Left lung (tissue), 14 donors: ENCODE measurements at places on chromosomes 16 and 17.
A peak's percentile ranks its signal among the peaks of the same experiment; 100 is the strongest.

GRCh38 chr16:86342161-86342834, 168.0 kb upstream of the FOXF1 start:
- no peak for DNase-seq

DNA sequence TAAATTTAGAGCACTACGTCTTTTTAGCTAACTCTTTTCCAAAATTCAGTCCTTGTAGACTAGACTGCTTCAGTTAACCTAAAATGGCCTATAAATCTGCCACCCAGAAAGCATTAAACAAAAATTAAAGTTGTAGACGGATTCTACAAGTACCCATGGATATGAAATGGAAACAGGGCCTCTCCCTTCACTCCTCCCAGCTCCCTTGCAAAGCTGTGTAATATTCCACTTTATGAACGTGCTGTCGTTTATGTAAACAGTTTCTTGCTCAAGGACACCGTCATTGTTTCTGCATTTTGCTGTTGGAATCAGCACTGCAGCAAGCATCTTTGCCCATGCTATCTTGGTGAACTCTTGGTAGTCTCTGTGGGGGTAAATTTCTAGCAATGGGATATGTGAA, 5.1 kb downstream of the MED9 start:
- DNase-seq, result no peak

DNA sequence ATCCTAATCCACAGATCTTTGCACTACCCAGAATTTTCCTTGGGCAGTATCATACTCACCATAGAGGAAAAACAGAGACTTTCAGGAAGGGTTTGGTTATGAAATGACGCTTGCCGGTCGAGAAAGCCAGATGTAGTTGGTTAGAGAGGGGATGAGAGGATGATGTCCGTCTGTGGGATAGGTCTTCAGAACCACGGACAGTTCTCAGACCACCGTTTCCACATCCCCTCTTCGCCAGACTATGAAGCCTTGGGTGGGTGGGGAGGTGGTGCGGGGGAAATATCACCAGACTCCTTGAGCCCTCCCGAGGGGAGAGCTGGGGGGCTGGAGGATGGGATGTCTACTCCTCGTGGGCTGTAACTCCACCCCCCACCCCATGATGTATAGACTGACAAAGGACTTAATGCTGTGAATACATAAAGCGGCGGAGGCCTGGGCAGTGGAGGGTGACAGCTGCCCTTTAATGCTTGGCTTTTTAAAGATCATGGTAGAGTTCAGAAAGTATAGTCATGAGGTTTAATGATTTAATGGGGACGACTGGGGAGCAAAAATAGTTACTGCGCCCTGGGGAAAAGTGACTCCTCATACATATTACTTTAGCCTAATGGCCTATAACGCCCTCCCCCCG, 96.6 kb downstream of the MRM1 start:
- no peak for DNase-seq

- no peak for DNase-seq
Measured at GRCh38 chr17:77853191-77853977, 105.1 kb upstream of the TNRC6C start.

DNA sequence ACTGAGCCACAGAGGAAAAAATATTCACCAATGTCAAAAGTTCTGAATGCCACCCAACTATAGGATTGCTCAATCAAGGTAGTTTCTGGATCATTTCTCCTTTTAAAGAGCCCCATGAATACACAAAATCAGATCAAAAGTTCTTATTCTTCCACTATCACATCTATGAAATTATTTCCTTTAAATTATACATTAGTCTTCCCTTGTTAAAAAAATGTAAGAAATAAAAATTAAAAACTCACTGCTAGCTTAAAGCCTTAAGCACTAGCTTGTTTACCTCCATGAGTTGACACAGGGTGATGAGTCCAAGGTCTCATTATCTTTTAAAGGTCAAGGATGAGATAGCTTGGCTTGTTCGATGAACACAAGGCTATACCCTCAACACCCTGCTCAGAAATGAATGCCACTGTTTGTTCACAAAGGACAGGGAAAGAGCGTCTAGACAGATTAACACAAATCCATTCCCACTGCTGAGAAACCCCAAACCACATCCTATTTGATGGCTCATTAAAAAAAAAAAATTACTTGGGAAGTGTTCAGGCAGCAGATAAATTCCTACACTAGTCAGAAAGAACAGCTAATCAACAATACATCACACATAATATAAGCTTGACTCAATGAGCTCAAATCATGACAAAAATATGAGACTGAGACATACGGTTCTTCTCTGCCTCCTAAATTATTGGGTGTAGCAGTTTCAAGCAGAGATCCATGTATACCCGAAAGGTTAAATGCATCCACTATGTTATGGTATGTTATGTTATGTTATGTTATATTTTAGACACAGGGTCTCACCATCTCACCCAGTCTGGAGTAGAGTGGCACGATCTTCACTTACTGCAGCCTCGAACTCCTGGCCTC, 118.9 kb downstream of the PARN start:
- DNase-seq, result no peak

DNA sequence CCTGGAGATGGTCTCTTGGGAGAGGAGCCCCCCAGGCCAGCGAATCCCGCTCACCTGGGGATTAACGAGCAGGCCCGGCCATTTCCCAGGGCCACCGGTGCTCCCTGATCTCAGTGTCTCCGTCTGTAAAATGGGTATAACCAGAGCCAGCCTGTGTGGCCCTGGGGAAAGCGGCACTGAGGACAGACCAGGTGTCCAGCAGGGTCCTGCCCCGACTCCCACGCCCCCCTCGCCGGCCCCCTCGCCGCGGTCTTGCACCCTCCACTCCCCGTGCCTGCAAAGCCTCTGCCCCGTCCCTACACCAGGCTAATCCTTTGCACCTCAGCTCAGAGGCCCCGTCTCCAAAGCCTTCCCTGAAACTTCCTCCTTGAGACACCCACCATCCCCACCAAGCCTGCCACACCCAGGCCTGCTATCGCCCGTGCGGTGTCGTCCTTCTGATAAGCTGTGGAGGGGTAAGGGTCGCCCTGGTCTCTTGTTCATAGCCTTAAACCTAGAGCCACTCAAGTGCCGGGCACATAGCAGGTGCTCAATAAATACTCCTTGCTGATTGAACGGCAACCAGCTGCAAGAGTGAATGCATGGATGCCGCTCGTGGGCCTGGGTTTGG, 259.1 kb downstream of the C16orf95 start:
- no peak for DNase-seq

DNA sequence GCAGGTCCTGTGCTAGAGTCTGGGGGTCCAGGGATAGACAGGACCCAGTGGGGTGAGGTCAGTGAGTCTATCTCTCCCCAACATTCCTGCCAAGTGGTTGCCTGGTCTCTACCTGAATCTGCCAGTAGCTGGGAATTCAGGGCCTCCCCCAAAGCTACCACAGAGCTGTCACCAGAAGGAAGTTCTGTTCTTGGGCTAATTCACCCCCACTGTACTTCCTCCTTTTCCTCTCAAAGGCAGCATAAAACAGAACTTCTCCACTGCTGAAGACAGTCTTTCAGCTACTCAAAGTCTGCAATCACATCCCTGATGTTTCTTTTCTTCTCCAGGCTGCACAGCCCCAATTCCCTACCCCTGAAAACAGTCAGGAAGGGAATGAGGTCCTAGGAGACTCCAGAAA, 8.7 kb downstream of the CAMTA2 start:
- DNase-seq, result no peak

DNA sequence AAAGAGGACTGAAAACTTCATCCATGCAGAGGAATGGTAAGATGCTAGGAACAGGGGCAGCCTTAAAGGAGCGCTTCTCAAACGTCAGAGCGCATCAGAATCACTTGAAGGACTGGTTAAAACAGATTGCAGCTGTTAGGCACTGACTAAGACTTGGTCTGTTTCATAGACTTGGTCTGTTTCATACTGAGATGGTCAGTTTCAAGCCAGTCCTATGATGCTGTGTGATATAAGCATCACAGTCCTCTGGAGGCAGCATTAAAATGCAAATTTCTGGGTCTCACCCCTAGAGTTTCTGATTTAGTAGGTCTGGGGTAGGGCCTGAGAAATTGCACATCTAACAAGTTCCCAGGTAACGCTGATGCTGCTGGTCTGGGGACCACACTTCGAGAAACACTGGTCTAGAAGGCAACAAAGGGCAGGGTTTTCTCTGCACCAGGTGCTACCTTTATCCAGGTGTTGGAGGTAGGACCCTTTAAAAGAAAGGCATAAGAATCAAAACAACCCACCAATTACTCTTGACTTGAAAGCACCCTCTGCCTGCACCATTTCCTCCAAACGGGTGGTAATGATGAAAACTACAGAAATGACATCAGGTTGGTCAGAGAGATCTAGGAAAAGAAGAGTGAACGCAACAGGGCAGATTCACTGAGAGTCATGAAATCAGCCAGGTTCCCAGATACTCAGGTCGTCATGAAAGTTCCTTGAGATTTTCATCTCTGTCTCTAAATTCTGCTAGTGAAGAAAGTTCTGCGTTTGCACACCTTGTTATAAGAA, 95.0 kb upstream of the RCVRN start:
- DNase-seq, result peak; percentile 33

DNA sequence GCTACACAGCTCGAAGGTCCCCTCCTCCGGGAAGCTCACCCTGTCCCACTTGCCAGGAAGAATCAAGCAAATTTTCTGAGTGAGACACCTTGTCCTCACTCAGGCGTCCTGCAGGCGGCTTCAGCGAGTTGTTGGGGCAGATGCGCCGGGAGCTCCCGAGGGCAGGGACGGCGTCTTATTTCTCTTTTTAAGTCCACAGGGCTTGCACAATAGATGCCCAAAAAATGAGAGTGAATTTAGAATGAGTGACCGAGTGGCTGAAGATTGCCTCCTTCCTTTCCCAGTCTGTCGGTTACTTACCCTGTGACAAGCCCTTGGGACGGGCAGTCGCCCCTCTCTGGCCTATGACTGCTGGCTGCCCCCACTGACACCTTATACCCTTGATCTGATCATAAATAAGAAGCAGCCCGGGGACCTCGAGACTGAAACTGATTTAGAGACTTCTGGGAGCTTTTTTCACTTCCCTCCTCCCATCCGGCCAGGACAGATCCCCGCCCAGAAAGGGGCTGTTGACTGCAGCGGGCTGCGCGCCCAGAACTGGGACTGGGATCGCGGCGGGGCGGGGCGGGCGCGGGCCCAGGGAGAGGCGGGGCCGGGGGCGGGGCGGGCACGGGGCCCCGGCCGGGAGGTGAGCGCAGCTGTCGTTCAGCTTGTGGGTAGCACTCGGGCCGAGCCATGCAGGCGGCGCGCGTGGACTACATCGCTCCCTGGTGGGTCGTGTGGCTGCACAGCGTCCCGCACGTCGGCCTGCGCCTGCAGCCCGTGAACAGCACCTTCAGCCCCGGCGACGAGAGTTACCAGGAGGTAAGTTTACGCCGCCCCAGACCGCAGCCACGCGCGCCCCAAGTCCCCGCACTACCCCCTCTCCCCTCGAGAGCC, at the start of gene TTYH2:
Gene TTYH2 (plus strand): TSS at position 659 of the 879 bp plus-strand sequence. CDS start 17 bp downstream, at position 676.
- DNase-seq, result peak; percentile 93

- no peak for DNase-seq
Measured at GRCh38 chr17:14756479-14756878, 455.6 kb downstream of the HS3ST3B1 start.

DNA sequence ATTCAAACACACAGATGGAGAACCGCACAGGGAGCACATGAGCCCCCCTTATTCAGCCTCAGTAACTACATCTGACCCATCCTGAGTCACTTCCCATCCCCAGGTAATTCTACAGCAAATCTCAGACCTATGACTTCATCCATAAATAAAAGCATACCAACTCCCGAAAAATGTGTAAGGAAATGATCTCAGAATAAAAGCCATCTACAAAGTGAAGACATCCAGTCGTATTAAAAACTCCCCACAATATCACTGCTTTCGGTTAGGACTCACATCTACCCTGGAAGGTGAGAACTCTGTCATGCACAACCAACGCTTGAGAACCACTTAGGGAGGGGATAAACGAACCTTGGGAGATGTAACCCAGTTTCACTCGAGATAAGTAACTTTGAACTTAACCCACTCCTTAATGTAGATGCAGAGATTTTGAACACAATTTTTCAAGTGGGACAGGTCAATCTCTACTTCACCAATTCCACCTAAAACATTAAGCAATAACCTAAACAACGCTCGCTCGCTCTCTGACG, 1.3 kb downstream of the USP36 start:
- no peak for DNase-seq

GRCh38 chr17:32152130-32152529, 9.8 kb downstream of the RHOT1 start:
- DNase-seq, result no peak

- no peak for DNase-seq
Measured at GRCh38 chr17:68458260-68459036, 1.2 kb upstream of the WIPI1 start.

DNA sequence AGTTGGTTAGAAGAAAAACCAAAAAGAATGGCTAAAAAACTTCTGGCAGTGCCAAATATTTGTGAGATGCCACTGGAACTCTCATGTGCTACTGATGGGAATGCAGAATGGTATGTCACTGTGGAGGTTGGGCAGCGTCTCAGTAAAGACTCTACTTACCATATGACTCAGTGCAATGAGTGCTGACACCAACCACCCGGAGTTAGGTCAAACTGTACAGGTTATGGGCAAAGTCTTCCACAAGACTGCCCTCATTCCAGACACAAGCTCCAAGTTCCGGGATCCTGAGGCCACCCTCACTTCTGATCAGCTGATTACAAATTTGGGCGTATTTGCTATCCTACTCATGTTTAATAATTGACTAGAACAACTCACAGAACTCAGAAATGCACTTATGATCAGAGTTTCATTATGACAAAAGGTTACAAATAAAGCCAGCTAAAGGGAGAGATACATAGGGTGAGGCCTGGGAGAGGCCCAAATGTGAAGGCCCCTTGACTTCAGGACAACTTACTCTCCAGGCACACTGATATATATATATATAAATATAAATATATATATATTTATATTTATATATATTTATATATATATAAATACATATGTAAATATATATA, 114.9 kb downstream of the TRIM37 start:
- DNase-seq, result peak; percentile 15

- no peak for DNase-seq
Measured at GRCh38 chr16:23494188-23494587, 16.1 kb downstream of the GGA2 start.

- no peak for DNase-seq
Measured at GRCh38 chr16:69095193-69095592, 10.3 kb upstream of the HAS3 start.

- no peak for DNase-seq
Measured at GRCh38 chr17:61568219-61569072, 22.6 kb downstream of the NACA2 start.

DNA sequence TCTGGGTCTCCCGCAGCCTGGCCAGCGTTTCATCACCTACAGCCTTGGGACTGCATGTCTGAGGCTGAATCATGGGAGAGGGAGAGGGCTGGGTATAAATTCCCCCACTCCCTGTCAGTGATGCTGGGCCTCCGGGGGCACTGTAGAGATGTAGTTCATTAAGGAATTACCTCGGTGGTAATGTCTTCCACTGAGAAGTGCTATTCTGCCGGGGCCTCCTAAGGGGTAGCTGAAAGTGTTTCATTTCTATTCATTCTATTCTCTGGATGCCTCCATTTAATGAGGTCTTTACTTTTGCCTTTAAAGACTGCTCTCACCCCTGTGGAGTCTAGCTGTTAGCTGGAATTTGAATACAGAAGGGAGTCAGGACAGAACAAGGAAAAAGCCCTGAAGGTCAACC, 116.4 kb upstream of the HS3ST4 start:
- no peak for DNase-seq

- no peak for DNase-seq
Measured at GRCh38 chr17:67156269-67157199, 88.5 kb downstream of the HELZ start.
